ENCODE measurements at places on chromosomes 2 and 18.

DNA sequence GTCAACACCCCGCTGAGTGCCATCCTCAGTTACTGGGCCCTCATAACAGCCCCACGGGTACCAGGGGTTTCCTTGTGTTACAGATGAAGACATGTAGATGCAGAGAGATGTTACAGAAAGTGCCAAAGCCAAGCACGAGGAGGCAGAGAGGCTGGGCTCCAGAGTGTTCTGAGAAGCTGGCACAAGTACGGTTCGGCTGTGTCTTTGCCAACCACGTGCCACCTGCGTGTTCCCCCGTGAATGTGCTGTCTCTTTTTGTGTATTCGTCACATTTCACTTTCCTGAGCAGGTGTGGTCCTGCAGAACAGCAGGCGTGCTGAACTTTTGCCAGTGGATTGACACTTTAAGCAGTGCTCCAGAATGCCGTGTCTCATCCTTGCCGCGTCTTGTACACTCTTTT, 124.6 kb downstream of the NCK2 start:
- DNase-seq = no peak

DNA sequence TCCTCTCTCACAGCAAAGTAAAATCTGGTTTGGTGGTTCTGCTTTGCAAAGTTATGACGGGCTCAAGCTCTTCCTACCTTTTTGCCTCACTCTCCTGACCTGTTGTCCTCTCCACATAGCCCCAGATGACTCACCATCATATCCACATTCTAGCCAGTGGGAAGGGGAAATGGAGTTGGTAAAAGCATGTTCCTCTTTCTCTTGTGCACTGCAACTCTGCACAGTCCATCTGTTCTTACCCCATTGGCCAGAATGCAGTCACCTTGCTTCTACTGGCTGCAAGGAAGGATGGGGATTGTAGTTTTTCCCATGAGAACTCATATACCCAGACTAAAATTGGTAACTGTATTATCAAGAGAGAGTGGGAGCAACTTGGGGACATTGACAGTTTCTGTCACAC, 50.4 kb upstream of the SMIM21 start:
- DNase-seq = peak; percentile 74

DNA sequence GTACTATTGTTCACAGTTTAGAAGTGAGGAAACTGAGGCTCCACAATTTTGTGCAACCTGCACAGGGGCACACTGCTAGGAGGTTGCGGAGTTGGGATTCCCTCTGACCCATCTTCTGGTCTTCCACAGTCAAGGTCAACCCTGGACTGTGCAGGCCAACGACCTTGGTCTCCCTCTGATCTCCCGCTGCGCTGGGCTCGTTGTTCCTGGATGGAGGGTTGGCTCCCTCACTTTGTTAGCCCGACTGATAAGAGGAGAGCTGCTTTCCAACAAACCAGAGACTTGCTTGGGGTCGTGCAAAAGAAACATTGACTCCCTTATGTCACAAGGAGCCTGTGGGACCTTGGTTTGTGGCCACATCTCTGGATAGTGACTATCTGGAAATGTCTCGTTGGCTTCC, 187.6 kb downstream of the MYCN start:
- no peak for DNase-seq

- no peak for DNase-seq
These were observed 50.8 kb downstream of the EPG5 start for GRCh38 chr18:45916302-45916701.

DNA sequence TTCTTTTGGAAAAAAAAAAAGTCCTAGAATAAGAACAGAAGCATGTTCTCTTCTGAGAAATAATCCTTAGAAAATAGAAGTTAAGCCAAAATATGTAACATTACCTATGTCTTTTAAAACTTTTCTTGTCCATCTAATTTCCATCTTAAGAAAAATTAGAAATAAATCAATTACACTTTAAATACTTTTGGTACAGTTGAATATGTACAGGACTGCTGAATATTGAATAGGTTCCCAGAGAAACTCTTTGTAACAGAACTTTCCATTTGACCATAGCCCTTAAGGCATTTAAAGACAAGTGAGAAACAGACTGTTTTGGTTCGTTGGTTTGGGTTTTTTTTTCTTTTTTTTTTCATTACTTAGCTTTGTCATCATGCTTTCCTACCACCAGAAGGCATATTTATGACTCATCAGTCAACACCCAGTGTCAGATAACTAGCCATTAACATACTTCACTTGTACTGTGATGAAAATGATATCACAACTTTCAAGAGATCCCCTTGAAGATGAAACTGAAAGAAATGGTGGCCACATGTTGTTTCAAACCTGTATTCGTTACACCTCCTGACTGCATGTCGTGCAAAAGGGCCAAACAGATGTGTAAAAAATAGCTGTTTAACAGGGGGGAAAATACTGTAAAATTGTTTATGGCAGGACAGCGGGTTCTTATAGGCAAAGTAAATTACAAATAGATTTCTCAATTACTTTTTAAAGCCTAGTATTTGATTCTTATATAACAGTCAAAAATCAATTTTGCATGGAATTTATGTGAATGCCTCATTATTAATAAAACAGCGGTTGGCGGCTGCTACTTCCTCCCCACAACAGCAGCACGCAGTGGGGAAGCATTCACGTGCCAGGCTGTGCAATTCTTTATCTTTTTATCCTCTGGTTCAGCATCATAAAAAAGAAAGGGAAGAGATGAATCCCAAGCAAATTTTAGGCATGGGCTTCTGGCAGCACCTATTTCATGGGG, 280.7 kb upstream of the HNRNPA3 start:
- no peak for DNase-seq

GRCh38 chr2:159090514-159091201, 122.2 kb downstream of the TANC1 start:
- DNase-seq = no peak

DNA sequence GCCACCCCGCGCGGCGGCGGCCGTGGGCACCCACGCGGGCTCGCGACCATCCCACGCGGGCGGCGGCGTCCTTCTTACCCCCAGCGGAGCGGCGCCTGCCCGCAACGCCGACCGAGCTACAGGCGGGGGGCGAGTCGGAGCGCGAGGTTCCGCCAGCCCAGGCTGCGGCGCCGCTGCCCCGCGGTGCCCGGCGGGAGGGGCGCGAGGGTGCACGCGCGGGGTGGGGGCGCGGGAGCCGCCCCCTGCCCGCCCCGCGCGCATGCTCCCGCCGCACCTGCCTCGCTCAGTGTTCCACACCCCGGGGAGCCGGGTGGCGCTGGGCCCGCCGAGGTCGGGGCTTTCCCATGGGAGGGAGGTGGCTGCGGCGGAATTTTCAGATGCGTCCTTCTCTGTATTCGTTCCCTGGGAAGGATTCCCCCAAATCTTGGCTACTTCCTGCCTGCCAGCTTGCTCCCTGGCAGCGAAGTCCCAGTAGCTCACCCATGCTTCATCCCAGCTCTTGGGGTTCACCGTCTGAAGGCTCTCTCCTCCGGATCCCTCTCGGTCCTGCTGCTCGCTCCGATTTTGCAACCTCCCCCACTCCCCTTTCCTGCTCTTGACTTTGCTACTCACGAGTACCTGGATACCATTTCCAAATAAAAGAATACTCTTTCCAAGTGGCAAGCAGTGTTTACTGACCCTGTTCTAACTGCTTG, at the start of gene L3MBTL4:
L3MBTL4 (minus strand) TSS at position 189 of the 695 bp plus-strand sequence. CDS start 103,286 bp downstream, outside the sequence.
- no peak for DNase-seq

GRCh38 chr2:27211241-27211942, 449 bp upstream of the ATRAID start:
- peak; percentile 54 for DNase-seq

DNA sequence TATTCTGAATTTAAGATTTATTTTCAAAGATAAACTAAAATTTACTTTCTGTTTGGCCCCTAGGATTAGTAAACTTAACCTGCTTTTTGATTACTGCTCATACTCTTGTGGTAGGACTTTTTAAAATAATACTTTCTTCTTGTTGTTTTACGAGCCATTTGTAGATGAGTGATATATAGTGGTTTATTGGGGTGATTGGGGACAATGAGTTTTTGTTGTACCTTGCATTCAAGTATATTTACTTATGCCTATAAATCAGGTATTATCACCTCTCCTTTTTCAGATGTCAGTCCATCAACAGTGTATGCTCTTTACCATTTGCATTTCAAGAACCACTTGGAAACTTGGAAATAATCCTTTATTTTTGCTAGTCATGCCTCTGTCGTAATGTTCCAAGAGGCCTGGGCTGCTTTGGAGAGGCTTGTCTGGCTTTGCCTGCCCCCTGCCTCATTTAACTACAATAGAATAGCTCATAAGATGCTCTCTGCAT, 131.3 kb downstream of the COMMD1 start:
- DNase-seq = no peak

GRCh38 chr2:159066541-159067156, 98.2 kb downstream of the TANC1 start:
- DNase-seq = no peak

- DNase-seq = no peak
These were observed 4.6 kb upstream of the FMNL2 start for GRCh38 chr2:152330235-152330866.

GRCh38 chr2:151649966-151650365, 84.3 kb downstream of the NEB start:
- DNase-seq = no peak

- DNase-seq = no peak
These were observed 232.7 kb downstream of the DYSF start for GRCh38 chr2:71685941-71686611.

DNA sequence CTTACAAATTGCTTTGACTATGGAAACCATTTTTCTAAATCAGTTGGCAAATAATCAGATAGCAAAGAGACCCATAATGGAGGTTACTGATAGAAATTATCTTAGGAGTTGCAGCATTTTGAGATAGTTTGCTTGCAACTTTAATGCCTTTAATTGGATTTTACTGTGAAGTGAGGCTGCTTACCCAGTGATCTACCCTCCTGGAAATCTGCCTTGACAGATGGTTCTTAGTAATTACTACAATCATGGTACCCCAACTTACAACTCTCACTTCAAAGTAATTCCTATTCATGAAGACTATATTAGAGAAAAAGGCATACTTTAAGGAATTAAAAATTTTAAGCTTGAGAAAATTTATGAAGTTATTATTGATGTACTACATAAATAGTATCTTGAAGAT, 1288.6 kb upstream of the CDH2 start:
- no peak for DNase-seq

GRCh38 chr2:42922790-42923579, 130.6 kb upstream of the HAAO start:
- no peak for DNase-seq

- no peak for DNase-seq
These were observed 83.8 kb downstream of the EPHA4 start for GRCh38 chr2:221488136-221488807.

GRCh38 chr2:121095257-121096080, 189.5 kb downstream of the TFCP2L1 start:
- peak; percentile 64 for DNase-seq

- no peak for DNase-seq
These were observed 29.4 kb downstream of the PSD4 start for GRCh38 chr2:113203217-113203530.

GRCh38 chr18:9189491-9189890, 52.9 kb downstream of the ANKRD12 start:
- no peak for DNase-seq

GRCh38 chr2:104752504-104752903, 101.4 kb upstream of the POU3F3 start:
- peak; percentile 65 for DNase-seq

- DNase-seq = peak; percentile 51
These were observed 25.0 kb upstream of the COPS8 start for GRCh38 chr2:237060534-237061312.

DNA sequence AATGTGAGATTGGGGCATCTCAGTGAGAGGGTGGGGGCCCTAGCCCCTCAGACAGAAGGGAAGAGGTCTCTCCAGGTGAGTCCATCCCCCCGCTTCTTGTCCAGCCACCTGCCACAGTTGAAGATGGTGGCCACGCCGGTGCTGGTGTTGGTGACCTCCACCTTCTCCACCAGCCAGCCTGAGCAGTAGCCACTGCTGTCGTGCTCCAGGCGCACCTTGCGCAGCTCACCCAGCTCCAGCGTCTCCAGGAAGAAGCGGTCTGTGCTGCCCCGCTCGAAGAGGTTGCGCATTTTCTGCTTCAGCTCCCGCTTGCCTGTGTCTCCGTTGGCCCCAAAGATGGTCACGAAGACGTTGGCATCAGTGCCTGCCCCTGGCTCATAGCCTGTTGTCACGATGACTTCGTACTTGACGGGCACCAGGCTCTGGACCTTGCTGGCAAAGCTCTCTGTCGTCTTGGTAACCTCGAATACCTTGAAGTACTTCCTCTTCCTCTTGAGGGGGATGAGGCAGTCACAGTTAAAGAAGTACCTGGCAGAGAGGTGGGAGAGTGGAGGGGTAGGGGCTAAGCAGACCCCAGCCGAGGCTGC, 179.5 kb downstream of the LOXHD1 start:
- DNase-seq = no peak

- no peak for DNase-seq
These were observed 34.5 kb upstream of the GRB14 start for GRCh38 chr2:164655750-164656149.

DNA sequence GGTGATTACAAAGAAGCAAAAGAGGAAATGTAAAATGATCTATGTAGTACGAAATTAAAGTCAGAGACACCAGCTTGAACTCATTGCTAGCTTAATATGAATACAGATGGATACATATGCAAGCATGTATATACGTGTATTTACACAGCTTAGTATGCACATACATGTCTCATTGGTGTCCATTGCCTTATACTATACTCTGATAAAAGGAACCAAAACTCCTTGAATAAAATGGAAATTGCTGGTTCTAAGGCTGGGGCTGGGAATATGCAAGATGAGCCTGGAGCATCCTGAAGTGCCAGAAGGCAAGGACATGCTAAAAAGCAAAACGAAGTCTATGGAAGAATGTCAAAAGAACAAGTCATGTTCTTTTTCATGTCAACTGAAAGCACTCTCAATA, 1424.4 kb upstream of the SLC39A10 start:
- no peak for DNase-seq

- DNase-seq = peak; percentile 74
These were observed 22.7 kb upstream of the MYO1B start for GRCh38 chr2:191222507-191222906.

DNA sequence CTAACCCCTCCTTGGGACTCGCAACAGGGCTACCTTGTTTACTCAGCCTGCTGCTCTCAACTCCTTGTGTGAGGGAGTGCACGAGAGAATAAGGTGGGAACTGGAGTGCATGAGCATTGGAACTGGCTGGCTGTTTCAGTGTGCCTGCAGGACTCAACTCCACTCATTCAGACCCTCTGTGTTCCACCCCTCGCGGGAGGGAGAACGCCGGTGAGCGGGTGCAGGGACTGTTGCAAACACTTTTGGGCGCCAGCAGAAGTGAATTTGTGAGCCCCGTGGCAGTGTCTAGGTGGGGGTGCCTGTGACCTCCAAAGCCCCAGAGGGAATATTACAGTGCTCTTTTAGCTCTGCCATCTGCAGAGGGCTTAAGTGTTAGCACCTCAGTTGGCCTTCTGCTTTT, 1978.3 kb upstream of the PIK3C3 start:
- no peak for DNase-seq

GRCh38 chr2:10919410-10919770, 7.7 kb downstream of the KCNF1 start:
- DNase-seq = no peak

DNA sequence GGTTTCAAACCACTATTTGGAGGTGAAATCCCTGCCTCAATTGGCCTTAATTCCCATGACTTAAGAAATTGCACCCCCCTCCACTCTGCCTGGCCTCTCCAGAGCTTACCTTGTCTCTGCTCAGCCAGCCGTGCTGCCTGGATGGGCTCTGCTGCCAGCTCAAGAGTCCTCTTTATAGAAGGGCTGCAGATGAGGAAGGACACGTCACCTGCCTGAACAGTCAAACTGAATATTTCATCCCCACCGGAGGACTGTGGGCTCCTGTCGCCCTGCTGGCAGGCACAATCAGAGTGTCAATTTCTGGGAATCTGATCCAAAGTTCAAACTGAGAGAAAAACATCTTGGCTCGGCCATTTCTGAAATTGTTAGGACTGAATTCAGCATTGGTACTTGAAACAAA, at the start of gene OTOS:
OTOS (minus strand) TSS at position 148 of the 400 bp plus-strand sequence. CDS start 332 bp downstream, outside the sequence.
- DNase-seq = no peak

Measured in KBM-7 (cell line).